Natural killer cell (primary cell): ENCODE measurements at places on chromosomes 5 and 9. TPM values are rescaled to one million over a fixed set of nuclear protein-coding genes. Genes with fewer than 3 reads are reported as not detected.

GCNT4 gene
- 0.25 TPM for total RNA-seq

OTULINL gene
- total RNA-seq, result 51.8 TPM

RC3H2 gene
- 78.8 TPM for total RNA-seq

GRXCR2 gene
- total RNA-seq, result not detected

PCDHB14 gene
- not detected for total RNA-seq

MCTP1 gene
- total RNA-seq, result 15.1 TPM

NEUROG1 gene
- total RNA-seq, result not detected

ALAD gene
- total RNA-seq, result 30.3 TPM

MYOZ3 gene
- not detected for total RNA-seq

TRPM3 gene
- total RNA-seq, result not detected

CCL27 gene
- total RNA-seq, result not detected

CBY3 gene
- total RNA-seq, result not detected

CCT5 gene
- total RNA-seq, result 88.0 TPM

LCN10 gene
- not detected for total RNA-seq

TCF7 gene
- total RNA-seq, result 158 TPM

PITX1 gene
- total RNA-seq, result not detected

MEIKIN gene
- 1.1 TPM for total RNA-seq

HTR1A gene
- total RNA-seq, result not detected

PRELID2 gene
- 1.7 TPM for total RNA-seq

IDNK gene
- 13.5 TPM for total RNA-seq

ANKRD18A gene
- 1.5 TPM for total RNA-seq

TAF11L5 gene
- total RNA-seq, result not detected

TXNDC8 gene
- total RNA-seq, result not detected

SPATA31D4 gene
- not detected for total RNA-seq

CYSRT1 gene
- not detected for total RNA-seq

MZB1 gene
- total RNA-seq, result 60.0 TPM

STC2 gene
- total RNA-seq, result not detected

DMGDH gene
- 0.43 TPM for total RNA-seq

ADAMTS12 gene
- not detected for total RNA-seq

TSLP gene
- total RNA-seq, result not detected

MSX2 gene
- total RNA-seq, result not detected

SUSD3 gene
- 2.1 TPM for total RNA-seq

C5orf15 gene
- total RNA-seq, result 15.2 TPM

SPAG8 gene
- 2.4 TPM for total RNA-seq

FAM153A gene
- 0.63 TPM for total RNA-seq

ACTBL2 gene
- not detected for total RNA-seq

CTSV gene
- not detected for total RNA-seq

DPYSL3 gene
- total RNA-seq, result not detected

TAS2R1 gene
- total RNA-seq, result not detected
